CD4-positive, alpha-beta T cell treated with Interleukin-17A for 1 hour (primary cell): ENCODE measurements at places on chromosomes 1 and 21.

- DNase-seq: no peak
Observed at GRCh38 chr1:51487628-51488027, 31.4 kb downstream of the EPS15 start.

DNA sequence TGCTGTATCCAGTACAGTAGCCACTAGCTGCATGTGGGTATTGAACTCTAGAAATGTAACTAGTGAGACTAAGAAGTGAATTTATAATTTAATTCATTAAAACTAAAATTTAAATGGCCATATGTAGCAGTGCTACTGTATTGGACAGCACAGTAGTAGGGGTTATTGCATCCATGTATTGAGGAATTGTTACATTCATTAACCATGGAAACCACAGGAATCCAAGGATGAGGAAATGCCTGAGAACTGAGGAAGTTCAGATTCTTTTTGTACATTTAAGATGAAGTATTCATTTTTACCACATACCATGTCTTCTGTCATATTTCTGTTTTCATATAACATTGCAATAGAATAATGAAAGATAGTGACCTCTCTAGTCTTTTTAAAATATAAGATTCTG lies 2.6 kb downstream of the MTF2 start:
- no peak for DNase-seq

DNA sequence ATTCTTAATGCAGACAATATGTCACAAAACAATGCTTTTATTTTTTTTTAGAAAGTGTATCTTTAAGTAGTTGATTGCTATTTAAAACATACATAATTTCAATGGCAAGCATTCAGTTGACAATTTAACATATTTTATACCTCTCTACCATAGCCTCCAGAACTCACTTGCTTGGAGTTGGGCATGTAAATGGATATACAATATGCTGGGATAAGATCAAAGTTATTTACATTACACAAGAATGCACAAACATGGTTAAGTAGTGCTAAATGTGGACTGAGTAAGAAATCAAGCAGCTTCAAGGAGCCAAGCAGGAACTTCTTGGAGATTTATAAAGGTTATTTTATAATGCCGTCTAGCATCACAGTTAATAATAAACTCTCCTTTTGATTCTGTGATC lies 17.0 kb downstream of the CLCA4 start:
- DNase-seq: no peak

GRCh38 chr1:231715816-231716722 lies 89.5 kb downstream of the DISC1 start:
- DNase-seq: no peak

DNA sequence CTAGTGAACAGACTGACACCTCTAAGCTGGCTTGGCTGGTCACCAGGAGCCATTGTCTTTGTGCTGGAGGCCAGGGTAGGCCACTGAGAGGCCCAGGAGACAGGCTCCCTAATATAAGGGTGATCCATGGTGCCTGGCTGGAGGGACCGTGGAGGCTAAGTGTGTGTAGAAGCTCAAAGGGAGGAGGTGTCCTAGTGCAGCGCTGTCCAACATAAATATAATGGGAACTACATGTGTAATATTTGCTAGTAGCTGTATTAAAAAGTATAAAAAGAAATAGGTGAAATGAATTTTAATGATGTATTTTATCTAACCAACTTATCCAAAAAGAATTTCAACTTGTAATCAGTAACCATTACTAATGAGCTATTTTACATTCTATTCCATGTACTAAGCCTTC lies 35.0 kb downstream of the SOX13 start:
- DNase-seq: no peak

- DNase-seq: no peak
Observed at GRCh38 chr1:180233191-180234011, 3.3 kb downstream of the LHX4 start.

- no peak for DNase-seq
Observed at GRCh38 chr1:157595356-157595755, 2.5 kb downstream of the FCRL4 start.

DNA sequence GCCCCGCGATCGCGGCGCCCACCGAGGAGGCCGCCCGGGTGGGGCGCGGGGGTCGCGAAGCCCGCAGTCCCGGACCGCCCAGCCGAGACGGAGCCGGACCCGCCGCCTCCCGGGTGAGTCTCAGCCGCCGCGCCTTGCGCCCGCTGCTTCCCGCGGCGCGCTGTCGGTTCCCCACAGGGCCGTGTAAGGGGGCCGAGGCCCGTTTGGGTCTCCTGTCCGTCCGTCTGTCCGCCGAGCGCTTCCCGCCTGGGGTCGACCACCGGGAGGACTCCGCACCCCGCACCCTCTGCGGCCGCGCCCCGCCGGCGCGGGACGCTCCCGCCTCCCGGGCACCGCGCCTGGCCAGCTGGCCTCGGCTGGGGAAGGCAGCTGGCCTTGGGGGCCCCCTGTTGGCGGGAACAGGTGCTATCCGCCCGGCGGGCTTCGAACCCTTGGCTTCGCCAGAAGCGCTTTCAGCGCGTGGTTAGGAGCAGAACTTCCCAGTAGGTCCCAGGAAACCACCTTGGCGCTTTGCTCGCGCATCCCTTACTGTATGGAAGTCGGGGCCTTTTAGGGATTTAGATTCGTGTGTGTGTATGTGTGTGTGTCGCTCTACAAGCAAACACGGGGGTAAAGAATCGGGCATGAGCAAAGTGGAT lies 414 bp downstream of the TMEM51 start:
- no peak for DNase-seq

GRCh38 chr1:218711001-218711400 lies 365.9 kb downstream of the TGFB2 start:
- no peak for DNase-seq

- peak; percentile 29 for DNase-seq
Observed at GRCh38 chr21:31410499-31411131, 66.6 kb upstream of the TIAM1 start.

DNA sequence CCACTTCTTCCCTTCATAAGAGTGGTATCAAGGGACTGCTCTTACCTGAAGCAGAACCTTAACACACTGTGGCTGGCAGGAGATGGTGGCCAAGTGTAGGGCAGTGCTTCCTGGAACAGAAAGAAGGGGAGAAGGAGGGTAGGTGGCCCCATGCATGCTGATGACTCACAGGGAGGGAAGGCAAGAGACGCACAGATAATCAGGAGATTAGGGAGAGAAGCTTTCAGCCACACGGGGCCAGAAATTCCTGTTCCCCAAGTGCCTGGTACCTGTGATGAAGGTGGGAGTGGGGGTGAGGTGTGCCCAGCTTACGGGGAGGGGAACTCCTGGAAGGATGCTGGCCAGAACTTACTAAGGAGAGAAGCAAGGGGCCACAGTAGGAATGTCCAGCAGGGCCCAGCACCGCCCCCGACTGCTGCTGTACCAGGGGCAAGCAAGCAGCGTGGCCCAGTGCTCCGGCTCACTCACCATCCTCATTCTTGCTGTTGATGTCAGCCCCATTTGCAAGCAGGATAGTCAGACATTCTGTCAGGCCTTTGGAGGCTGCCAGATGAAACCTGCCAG lies 7.7 kb downstream of the ANKRD35 start:
- DNase-seq: no peak

DNA sequence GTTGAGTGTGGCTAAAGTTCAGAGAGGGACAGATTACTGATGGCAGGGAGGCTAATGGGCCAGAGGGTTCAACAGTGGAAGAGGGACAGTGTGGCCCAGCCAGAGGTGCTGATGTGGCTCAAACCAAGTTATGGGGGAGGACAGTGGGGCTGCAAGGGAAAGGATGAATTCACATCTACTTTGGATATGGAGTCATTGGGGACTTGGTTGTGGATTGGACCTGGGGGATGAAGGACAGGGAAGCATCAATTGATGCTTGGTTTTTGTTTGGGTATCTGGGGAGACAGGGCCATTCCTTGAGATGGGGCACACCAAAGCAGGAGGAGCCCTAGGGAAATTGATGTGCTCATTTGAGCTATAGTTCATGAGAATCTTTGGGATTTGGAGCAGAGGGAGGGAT lies 23.3 kb downstream of the FOXO6 start:
- DNase-seq: no peak

DNA sequence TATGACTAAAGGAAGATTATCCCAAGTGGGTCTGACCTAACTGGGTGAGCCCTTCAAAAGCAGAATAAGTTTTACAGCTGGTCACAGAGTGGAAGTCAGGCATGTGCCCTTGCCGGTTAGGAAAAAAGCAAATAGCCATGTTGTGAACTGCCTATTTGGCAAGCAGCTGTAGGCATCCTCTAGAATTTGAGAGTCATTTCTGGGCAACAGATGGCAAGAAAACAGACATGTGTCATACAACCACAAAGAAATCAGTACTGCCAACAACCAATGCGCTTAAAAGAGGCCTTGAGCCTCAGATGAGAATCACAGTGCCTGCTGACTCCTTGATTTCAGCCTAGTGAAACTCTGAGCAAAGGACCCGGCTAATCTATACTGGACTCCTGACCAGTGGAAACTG lies 26.8 kb downstream of the LRRC53 start:
- DNase-seq: no peak

DNA sequence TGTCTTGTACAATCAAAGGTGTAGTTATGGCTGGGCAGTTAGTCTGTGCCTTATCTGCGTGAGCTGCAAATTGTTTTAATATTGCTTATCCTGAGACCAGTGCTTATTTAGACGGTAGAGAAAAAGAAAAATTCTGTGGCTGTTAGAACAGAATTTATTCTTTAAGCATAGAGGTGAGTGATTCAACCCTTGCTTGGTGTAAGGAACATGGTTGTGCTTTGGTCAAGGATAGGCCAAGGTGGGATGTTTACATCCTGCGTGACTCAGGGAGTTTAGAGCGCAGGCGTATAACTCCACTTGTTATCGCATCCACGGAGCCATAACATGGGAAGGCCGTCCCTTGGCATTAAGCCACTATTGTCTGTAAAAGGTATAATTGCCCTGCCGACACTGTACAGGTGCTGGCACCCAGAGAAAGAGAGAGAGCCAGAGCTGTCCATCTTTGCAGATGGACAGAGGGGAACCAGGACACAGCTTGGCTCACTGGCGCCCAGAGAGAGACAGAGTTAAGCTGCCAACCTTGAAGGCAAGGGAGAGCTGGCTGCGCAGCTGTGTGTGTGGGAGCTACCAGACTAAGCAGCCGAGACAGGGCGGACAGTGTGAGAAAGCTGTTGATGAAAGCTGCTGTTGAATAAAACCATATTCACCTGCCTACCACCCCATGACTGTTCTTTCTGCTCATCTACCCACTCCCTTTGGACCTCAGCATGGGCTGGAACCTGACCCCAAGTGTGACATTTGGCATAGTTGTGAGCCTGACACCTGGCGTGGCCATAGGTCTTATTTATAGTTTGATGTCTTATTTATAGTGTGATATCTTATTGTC lies 200.4 kb downstream of the DYRK1A start:
- no peak for DNase-seq

- DNase-seq: no peak
Observed at GRCh38 chr1:2831596-2832212, 30.2 kb upstream of the TTC34 start.

- DNase-seq: no peak
Observed at GRCh38 chr1:216929870-216930582, 206.8 kb upstream of the ESRRG start.

DNA sequence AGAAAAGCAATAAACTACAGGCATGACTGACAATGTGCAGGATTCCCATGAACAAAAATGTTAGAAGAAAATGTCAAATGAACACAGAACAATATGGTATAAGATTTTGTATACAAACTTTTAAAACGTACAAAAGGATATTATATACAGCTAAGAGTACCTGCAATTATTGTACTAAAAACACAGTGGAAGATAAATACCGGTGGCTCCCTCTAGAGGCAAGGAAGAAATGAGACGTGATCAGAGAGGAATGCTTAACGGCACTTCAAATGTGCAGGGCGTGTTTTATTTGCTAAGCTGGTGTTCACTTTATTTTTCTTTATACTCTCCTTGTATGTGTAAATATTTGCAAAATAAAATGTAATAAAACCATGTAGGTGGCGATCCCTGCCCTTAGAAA lies 191.8 kb upstream of the SAMSN1 start:
- DNase-seq: peak; percentile 81

- no peak for DNase-seq
Observed at GRCh38 chr1:25694167-25695007, 77.8 kb downstream of the MAN1C1 start.

GRCh38 chr21:29787361-29787909 lies 152.4 kb downstream of the GRIK1 start:
- DNase-seq: no peak

DNA sequence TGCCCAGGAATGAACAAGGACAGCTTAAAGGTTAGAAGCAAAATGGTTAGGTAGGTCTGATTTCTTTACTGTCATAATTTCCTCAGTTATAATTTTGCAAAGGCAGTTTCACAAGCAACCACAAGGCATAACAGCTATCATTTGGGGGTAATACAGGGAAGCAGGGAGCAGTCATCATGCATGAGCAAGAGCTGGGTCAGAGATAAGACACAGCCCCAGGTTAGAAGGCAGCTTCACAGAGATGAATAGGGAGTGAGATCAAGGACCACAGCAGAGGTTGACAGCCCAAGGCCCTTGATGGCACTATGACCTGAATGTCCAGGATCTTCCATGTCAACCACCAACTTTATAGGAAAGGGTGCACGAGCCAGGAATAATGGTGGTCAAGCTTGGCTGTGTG lies 9.0 kb upstream of the CSRP1 start:
- no peak for DNase-seq

GRCh38 chr1:16451841-16452528 lies 11.5 kb downstream of the NECAP2 start:
- DNase-seq: no peak

DNA sequence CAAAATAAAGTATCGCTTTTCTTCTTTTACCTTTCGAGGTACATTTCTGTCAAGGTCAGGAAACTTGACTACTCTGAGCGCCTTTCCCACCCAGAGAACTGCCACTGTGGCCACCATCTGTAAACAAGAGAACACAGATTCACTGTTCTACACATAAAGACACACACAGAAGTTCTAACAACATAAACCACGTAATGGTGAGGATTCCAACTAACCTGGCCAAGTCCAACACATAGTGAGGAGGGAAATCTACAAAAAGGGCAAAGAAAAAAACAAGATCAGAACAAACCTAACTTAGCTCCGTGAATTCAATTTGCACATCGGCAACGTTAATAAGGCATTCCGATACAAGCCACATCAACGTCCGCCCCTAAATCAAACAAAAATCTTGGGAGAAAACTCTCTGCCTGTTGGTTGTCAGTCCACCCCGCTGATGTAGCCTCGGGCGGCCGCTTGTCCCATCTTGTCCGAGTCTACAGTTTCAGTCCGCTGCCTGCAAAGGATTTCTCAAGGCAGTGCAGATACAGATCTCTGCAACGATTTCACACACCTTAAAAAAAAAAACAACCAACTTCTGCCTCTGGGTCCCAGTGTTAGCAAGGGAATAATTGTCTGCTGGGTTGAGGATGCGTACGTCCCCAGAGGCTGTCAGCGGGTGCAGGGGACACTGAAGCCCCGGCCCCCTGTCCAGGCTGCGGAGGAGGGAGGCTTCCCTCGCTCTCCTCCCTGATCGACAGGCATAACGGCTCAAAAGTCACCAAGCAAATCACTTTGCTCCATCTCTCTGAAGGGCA lies 1.0 kb downstream of the SLC35D1 start:
- DNase-seq: peak; percentile 38
